Testis (tissue), 5 donors: ENCODE measurements at places on chromosomes 2 and 18.

DNA sequence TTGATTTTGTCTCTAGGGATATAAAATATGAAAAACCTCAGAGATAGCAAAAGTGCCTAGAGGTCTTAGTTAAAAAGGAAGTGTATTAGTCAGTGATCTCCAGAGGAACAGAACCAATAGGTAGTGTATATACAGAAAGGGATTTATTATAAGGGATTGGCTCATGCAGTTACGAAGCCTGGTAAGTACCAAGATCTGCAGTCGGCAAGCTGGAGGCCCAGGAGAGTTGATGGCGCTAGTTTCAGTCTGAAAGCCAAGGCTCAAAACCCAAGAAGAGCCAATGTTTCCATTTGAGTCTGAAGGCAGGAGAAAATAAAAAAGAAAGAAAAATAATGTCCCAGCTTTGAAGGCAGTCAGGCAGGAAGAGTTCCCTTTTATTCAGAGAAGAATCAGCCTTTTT, 93.3 kb downstream of the COLEC12 start:
- no peak for DNase-seq

- no peak for DNase-seq
These were observed 133.6 kb downstream of the SOCS6 start for GRCh38 chr18:70422391-70422965.

DNA sequence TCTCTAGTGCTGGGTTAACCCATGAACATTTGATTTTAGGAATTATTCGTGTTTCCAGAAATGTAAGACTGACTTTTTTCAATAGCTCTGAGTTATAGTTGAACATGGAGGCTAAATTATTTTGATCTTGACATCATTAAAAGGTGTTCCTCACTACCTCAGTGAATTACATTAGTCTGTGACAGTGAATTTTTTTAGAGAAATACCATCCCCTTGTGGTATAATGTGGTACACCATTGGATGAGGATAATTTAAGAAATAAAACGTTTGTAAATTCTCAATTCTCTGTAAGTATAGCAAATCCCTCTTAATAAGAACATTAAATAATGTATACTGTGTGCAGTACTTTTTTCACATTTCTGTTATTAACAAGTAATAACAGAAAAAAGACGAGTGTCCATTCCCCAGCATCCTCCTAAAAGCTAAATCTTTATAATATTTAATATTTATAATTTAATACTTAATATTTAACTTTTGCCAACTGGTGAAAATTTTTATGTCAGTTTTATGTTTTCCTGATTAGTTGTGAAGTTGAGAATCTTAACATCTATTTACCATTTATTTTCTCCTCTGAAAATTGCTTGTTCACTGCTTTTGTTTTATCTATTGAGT, 70.3 kb upstream of the CWC22 start:
- DNase-seq, result no peak

- DNase-seq, result no peak
These were observed 159.2 kb downstream of the GULP1 start for GRCh38 chr2:188450732-188451483.

DNA sequence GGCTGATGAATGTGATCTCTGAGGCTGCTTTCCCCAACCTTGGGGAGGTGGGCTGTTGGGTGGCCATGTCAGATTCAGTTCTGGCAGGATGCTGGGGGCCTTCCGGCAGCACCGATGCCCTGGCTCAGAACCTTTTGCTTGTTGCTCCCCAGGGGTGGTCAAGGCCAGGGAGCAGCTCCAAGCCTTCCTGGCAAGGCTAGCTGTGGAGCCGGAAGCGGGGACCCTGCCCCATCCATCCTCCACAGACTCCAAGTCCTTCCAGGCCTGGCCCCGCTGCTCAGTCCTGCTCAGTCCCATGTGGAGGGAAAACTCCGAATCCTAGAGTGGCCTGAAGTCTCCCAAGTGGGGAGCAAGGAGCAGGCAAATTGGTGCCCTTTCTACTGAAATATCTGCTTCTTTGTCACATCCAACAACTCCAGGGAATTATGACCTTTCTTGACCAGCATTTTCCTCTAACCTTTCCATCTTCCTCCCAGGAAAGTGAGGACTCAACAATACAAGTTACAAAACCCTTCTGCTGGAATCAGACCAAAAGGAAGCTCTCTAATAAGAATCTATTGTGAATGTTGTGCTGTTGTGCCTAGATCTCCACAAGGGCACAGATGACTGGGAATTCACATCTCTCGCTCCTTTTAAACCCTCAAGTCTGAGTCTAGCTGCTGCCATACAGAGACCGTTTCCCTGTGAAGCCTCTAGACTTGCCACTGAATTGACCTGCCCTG, 134.0 kb downstream of the MCFD2 start:
- DNase-seq, result no peak

DNA sequence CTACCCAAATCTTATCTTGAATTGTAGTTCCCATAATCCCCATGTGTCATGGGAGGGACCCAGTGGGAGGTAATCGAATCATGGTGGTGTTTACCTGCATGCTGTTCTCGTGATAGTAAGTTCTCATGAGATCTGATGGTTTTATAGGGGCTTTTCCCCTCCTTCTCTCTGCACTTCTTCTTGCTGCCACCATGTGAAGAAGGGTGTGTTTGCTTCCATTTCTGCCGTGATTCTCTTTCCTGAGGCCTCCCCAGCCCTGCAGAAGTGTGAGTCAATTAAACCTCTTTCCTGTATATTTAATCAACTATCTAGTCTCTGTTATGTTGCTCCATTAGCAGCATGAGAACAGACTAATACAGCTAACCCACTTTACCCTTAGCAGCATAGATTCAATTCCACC, 37.6 kb downstream of the CDC42EP3 start:
- DNase-seq, result no peak

DNA sequence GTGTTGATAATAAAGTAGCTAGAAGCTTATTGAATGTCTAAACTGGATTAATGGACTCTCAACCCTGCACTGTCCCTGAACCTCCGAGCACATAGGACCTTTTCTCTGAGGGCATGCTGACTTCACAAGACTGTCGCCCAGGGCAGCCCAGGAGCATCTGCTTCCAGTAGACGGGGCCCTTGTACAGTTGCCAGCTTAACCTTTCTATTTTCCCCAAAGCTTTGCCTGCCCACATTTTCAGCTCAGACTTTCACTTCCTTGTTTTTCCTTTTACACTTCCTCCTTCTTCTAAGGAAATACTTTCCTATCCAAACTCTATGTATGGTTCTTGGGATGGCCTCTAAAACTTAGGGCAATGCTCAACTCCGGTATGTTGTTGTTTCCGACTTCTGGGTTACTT, 1.3 kb downstream of the VWA3B start:
- peak; percentile 23 for DNase-seq

- DNase-seq, result no peak
These were observed 64.2 kb downstream of the CCDC88A start for GRCh38 chr2:55355451-55355850.

GRCh38 chr2:131094463-131095281, 1.4 kb upstream of the FAM168B start:
- no peak for DNase-seq

GRCh38 chr2:52877703-52878102, 889.9 kb upstream of the CHAC2 start:
- DNase-seq, result no peak

DNA sequence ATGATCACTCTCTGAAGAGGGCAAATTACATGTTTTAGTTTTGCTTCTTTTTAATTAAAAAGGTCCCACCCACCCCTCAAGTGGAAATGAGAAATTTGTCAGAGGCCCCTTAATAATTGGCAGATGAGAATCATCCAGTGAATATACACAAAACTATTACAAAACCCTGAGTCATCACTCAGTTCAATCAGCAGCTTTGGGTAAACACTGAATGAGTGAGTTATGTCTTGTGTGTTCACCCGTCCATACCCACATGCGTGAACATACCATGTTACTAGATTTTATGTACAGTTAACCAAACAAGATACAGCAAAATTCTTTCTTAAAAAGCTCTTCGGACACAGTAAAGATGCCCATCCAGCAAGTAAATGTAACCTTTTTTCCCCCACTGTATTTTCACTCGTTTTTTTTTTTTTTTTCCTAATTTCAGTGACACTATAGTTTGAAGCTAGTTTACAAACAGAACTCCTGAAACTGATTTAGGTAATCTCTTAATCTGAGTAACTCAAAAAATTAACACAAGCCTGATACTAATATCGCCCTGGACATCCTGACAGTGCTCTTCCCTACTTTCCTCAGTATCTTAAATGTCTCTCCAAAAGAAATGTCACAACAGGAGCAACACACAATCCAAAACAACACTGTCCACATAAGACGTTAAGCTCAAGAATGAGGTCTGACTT, 1.4 kb downstream of the PSME4 start:
- no peak for DNase-seq

- peak; percentile 40 for DNase-seq
These were observed 618 bp downstream of the POLR2D start for GRCh38 chr2:127857265-127857808.
